Left renal cortex interstitium (tissue), 4 donors: ENCODE measurements at places on chromosomes 4 and X. TPM values are rescaled to one million over a fixed set of nuclear protein-coding genes. Genes with fewer than 3 reads are reported as not detected.

GRCh38 chr4:73451404-73451803 lies 15.4 kb downstream of the AFP start:
- no peak for DNase-seq

GRCh38 chrX:19283597-19284339 lies 60.0 kb upstream of the PDHA1 start:
- DNase-seq = no peak

DNA sequence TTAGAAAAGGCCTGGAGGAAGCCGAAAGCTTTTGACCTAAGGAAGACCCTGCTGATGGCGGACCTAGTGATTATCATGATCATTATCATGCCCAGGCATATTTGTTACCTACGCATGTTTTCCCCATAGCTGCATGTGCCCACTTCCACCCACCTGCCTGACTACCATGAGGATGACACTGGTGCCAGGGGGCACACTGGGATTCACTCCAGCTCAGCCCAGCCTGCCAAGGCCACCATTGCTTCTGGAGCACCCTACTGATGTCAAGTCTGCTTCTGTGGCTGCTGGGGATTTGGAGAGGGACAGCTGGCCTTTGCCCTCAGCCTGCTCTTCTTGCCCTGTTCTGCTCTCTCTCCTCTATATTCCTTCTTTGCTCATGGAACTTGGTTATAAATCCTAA lies 124.7 kb upstream of the NALF2 start:
- DNase-seq = no peak

DNA sequence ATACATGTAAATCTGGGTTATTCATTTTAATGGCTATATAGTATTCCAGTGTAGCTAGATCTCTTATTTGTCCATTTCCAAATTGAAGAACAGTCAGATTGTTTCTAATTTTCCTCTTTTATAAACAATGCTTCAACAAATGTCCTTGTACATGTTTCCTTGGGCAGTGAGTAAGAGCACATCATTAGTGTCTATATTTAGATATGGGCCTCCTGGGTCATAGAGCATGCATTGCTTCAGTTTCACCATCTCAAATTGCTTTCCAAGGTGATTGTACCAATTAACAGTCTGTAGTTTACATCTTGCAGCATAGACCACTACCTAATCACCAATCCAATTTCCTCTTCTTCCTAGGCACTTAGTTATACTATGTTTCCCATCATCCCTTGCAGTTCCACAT lies 13.4 kb downstream of the PHKA2 start:
- DNase-seq = no peak

- DNase-seq = no peak
These were observed 105.3 kb upstream of the NKX1-1 start for GRCh38 chr4:1511441-1512041.

GRCh38 chrX:75158054-75158453 lies 2.0 kb upstream of the ABCB7 start:
- DNase-seq = no peak

GRCh38 chr4:82718162-82718940 lies 80.2 kb downstream of the SCD5 start:
- DNase-seq = no peak

DNA sequence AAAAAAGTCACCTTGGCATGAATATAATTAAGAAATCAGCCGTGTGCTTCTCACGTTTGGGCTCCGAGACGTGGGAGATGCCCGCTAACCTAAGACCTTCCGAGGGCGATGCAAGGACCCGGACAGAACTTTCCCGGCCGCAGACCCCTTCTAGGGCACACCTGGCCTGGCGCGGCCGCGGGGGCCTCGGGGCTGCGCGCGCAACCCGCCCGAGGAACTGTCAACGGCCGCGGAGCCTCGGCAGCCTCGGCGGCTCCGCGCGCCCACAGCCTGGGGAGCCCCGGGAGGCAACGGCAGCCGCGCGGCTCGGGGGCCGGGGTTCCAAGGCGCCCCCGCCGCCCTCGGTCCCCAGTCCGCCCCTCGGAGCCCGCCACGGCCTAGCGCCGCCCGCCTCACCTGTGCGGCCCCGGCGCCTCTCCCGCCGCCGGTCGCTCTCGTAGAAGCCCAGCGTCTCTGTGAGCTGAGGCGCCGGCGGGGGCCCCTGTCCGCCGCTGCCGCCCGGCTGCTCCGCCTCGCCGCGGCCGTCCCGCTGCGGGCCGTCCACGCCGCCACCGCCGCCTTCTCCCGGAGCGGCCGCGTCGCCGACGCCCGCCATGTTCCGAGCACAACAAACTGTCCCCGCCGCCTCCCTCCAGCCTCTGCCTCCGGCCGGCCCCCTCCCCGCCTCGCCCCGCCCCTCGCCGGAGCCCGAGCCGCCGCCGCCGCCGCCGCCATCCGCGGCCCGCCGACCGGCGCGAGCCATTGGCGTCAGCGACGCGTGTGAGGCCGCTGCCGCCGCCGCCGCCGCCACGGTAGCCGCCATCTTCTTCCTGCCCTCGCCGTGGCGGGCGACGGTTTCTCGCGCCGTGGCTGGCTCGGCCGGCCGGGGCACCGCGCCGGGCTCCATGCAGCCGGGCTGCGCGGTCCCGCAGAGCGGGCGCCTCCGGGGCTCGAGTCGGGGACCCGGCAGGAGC lies at the start of gene TAPT1:
Gene TAPT1, minus strand, starts transcription at position 609 of the 953 bp plus-strand sequence. Its CDS starts 14 bp downstream, at position 595.
- no peak for DNase-seq

GRCh38 chr4:146334862-146335449 lies 120.6 kb downstream of the REELD1 start:
- DNase-seq = no peak

GRCh38 chr4:95524184-95524583 lies 24.6 kb downstream of the UNC5C start:
- DNase-seq = no peak

DNA sequence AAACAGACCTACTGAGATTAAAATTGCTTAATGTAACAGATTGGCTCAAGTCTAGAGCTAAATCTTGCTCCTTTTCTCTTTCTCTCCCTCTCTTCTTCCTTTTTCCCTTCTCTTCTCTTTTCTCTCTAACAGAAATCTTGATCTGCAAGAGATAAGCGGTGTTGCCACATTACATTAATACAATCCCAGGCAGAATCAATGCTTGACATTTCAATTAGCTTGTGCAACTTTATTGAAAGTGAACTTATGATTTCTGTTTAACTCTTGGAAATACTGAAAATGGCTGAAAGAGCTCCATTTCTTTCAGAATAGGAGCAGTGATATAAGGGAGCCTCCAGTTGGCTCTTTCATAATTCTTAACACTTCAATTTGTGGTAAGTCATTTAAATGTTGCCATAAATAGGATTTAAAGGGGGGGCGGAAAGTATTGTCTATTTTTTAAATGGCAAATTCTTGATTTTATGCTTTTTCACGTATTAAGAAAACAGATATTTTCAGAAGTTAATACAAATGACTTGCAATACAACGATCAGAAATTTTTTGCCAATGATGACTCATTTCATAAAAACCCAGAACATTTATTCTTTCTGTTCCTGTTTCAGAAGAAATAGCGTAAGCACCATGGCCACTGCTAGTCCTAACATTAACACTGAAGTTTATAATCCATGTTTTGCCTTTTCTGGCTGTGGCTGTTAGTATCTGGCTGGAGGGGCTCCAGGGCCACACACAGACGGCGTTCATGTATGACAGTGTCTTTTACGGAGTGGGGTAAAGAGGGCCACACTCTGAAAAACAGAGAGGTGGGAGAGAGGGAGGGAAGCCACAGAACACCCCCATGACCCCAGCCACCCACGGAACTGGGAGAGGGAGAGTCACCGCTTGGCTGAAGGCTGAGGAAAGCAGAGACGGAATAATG lies 115.7 kb upstream of the FAT1 start:
- no peak for DNase-seq

DNA sequence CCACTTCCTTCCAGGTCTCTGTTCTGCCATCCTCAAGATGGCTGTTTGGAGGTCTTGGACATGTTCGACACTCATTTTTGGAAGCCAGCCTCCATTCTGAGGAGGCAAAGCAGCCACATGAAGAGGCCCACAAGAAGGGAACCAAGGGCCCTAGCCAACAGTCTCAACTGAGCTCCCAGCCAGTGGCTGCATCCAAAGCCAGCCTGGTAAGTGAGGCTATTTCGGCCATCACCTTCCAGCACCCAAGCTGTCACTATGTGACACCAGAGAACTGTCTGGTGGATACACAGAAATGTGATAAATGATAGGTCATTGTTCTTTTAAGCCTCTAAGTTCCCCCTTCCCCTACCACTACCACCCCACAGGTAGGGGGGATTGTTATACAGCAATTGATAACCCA lies 127.2 kb downstream of the NPNT start:
- DNase-seq = no peak

DNA sequence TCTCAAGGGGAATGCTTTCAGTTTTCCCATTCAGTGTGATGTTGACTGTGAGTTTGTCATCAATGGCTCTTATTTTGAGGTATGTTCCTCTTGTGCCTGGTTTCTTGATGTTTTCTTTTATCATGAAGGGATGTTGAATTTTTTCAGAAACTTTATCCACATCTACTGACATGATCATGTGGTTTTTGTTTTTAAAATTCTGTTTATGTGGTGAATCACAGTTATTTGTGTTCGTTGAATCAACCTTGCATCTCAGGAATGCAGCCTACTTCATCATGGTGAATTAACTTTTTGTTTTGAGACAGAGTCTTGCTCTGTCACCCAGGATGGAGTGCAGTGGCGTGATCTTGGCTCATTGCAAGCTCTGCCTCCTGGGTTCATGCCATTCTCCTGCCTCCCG lies 263.1 kb upstream of the KLF3 start:
- DNase-seq = no peak

GRCh38 chrX:13208281-13208935 lies 111.4 kb downstream of the ATXN3L start:
- DNase-seq = no peak

- DNase-seq = no peak
These were observed 75.3 kb downstream of the ENPP6 start for GRCh38 chr4:184142121-184143000.

GRCh38 chrX:107135049-107135964 lies 16.7 kb upstream of the RBM41 start:
- DNase-seq = no peak

GRCh38 chr4:127523369-127523768 lies 109.4 kb upstream of the INTU start:
- DNase-seq = no peak

DNA sequence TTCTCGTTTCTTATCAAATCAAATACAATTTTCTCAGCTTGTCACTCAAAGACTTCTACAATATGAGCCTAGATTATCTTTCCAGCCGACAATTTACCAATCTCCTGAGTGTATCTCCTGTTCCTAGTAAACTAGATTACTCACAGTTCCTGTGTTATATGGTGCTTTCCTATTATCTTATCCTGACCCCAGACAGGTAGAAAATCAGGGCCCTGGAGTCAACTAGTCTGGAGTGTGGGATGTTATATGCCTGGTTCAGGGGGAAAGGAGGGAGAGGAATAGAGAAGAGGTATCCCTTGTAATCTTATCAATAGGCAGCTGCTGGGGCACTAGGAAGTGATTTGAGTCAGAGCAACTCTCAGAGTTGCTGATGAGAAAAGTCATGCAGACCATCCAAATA lies 127.1 kb downstream of the SLC7A11 start:
- DNase-seq = no peak

CD99 gene
- polyA plus RNA-seq = 201 TPM

CLTRN gene
- 21.3 TPM for polyA plus RNA-seq

SLC10A3 gene
- polyA plus RNA-seq = 18.3 TPM

ADGRG4 gene
- polyA plus RNA-seq = not detected

CSAG1 gene
- not detected for polyA plus RNA-seq

RAB39B gene
- polyA plus RNA-seq = 2.9 TPM

GRIA3 gene
- polyA plus RNA-seq = 2.2 TPM

GPR50 gene
- polyA plus RNA-seq = 0.10 TPM

HPGD gene
- polyA plus RNA-seq = 83.4 TPM

ODAPH gene
- not detected for polyA plus RNA-seq

L1CAM gene
- 44.5 TPM for polyA plus RNA-seq
